ENCODE measurements at places on chromosomes 12 and 14.

- no peak for DNase-seq
These were observed 34.2 kb downstream of the SAV1 start for GRCh38 chr14:50633954-50634353.

- DNase-seq: no peak
These were observed 90.8 kb downstream of the STAB2 start for GRCh38 chr12:103677905-103678304.

GRCh38 chr12:13023811-13024530 is 20.2 kb upstream of the FAM234B start:
- no peak for DNase-seq

DNA sequence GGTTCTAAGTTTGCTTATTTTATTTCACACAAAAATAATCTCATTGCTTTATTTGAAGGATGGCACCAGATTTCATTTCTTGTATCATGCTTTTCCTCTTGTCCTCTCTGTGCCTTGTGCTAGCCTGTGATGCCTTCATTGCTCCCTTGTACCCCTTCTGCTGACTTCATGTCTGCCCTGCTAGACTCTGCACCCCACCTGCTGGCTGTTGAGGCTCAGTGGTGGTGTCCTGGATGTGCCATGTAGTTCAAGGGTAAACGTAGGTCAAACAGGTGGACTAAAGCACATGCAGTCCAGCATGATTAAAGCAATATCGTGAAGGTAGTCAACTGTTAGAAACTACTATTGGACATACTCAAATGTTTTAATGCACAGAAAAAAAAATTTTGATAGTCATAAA is 21.6 kb downstream of the MRPS35 start:
- no peak for DNase-seq

DNA sequence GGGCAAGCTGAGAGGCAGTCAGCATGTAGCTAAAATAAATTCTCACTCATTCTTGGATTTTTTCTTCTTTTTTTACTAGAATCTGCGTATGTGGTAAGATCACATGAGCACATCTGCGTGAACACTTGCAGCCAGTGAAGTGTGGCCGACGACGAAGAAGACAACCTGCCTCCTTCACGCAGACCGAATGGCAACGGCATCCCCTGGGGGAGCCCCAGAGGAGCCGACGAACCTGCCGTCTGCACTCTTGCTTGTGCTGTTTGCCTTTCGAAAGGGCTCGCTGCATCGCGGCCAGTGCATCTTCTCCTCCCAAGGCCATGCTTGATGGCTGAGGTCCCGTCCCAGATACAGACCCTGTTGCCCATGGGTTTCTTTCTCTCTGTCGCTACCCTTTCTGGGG is 113.8 kb downstream of the KCNK10 start:
- no peak for DNase-seq

- DNase-seq: no peak
These were observed 741.6 kb downstream of the FSCB start for GRCh38 chr14:43765474-43765873.

DNA sequence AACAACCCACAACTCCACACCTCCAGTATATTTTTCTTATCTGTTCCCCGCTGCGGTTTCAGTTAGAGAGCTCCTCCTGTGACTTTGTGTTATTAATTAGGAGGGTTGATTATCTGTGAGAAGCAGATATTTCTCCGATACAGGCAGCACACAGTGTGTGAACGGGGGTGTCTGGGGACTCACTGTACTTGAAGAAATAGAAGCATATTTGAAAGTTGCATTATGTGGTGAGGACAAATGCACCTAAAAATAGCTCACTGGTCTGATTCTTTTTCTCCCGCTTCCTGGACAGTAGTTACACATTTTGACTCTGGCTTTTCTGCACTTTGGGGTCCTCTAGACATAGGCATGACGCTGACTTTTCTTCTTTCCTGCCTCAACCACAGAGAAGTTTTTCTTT is 277.7 kb downstream of the VRK1 start:
- no peak for DNase-seq

DNA sequence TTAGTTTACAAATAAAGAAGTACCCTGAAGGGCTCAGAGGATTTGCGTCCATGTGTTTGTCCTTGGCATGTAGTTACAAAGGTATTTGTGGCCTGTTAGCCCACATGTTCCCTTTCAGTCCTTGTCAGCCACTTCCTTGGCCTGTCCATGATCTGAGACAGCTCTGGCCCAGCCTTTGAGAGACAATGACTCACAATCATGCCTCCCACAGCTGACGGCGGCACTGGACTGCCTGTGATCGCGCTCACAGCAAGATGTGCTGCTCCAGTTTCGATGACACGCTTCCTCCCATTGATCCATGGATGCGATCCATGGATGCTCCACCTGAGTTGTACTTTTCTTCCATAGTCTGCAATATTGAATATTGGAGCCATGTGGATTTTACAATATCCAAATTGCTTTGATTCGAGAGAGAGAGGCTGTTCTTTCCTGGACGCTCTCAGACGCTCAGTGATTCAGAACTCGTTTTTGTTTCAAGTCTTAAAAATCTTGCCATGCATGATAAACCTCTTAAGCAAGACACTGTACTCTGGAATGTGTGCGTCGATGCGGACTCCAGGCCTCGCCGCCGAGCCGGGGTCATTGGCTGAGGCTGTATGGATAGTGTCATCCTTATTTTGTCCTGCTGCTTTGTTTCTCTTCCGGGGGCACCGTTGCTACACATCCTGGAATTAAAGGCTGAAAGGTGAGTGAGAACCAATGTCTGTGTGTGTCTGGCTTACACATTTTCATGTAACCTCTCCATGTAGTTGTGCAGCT is 220.1 kb downstream of the GLT1D1 start:
- no peak for DNase-seq

GRCh38 chr14:91873471-91874415 is 6.4 kb upstream of the TC2N start:
- no peak for DNase-seq

DNA sequence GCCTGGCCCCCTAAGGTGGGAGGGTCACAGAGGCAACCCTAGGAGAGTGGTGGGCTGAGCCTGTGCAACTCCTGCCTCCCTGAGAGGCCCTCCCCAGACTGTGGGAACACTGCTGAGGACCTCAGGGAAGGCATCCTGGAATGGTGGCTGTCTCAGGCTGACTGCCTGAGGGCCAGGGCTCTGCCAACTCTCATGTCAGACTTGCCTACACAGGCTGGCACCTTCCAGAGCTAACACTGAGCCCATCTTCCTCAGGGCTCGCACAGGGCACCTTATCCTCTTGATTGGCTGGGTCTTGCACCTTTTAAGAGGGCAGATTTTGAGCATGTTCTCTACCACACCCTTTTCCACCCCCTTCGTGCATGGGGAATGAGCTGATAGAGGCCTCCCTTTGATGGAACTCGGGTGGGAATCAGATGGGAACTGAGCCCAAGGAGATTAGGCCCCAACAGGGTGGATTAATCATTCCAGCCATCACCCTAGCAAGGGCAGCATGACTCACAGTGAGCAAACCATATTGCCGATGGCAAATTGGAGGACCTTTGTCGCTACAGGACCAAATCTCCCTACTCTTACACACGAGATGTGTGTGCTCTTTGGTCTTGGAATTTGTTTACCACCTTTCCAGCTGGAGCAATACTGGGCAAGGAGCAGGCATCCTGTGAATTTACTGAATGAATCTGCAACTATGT is 702.8 kb downstream of the VRK1 start:
- DNase-seq: no peak

DNA sequence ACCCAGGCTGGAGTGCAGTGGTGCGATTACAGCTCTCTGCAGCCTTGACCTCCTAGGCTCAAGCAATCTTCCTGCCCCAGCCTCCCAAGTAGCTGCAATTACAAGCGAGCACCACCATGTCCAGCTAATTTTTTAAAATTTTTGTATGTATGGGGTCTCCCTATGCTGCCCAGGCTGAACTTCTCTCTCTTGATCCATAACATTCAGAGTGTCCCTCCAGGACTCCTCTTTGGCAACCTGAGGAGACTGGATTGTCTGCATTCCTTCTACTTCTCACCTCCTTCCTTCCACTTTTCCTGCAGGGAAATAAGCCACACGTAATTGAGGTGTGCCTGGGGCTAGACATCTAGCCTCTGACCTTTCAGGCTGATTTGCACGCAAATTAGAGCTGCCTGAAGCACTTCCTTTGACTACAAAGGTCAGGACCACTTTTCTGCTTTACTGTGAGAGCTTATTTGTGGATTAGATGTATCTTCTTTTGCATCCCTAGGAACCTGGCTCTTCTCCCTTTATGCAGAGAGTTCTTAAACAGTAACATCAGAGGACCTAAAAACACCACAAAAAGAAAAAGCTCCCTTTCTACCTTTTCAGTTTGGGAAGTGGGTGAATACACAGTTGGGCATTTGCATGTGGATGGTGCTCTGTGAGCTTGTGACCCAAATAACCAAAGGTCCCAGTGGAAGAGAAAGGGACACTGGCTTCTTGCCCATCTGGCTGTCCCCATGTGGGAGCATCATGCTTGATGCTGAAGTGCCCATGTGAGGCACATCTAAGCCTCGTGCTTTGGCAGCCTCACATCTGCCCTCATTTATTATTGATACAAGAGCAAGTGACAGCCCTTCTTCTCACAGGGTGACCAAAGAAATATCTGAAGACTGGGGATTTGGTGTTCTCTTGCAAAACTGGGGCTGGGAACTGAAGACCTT is 33.5 kb downstream of the PYGL start:
- DNase-seq: no peak

GRCh38 chr12:16277585-16277984 is at the start of gene SLC15A5:
Gene SLC15A5, minus strand, starts transcription at chr12:16277685. Its CDS starts 0 bp downstream, at chr12:16277685.
- DNase-seq: no peak

Measured in head of caudate nucleus (tissue), 42 donors.